Urinary bladder (tissue), 4 donors: ENCODE measurements at places on chromosomes 1 and 21. TPM values are rescaled to one million over a fixed set of nuclear protein-coding genes. Genes with fewer than 3 reads are reported as not detected.

Gene PRKAB2
- polyA plus RNA-seq, result 36.0 TPM

Gene NHLH1
- 0.05 TPM for polyA plus RNA-seq

Gene TMCC2
- polyA plus RNA-seq, result 2.7 TPM

Gene KCNE2
- polyA plus RNA-seq, result 0.13 TPM

Gene ABCG1
- 16.3 TPM for polyA plus RNA-seq

Gene PADI3
- 11.6 TPM for polyA plus RNA-seq
